ENCODE measurements at places on chromosomes 6 and 20. TPM values are rescaled to one million over a fixed set of nuclear protein-coding genes. Genes with fewer than 3 reads are reported as not detected.

The THBD gene
- total RNA-seq: 2.1 TPM

The OTOR gene
- total RNA-seq: not detected

The RALGAPA2 gene
- total RNA-seq: 33.1 TPM

The MYBL2 gene
- total RNA-seq: 2.4 TPM

The RBM24 gene
- total RNA-seq: not detected

The GUCA1A gene
- not detected for total RNA-seq
